ENCODE measurements at places on chromosomes 3 and 15.

DNA sequence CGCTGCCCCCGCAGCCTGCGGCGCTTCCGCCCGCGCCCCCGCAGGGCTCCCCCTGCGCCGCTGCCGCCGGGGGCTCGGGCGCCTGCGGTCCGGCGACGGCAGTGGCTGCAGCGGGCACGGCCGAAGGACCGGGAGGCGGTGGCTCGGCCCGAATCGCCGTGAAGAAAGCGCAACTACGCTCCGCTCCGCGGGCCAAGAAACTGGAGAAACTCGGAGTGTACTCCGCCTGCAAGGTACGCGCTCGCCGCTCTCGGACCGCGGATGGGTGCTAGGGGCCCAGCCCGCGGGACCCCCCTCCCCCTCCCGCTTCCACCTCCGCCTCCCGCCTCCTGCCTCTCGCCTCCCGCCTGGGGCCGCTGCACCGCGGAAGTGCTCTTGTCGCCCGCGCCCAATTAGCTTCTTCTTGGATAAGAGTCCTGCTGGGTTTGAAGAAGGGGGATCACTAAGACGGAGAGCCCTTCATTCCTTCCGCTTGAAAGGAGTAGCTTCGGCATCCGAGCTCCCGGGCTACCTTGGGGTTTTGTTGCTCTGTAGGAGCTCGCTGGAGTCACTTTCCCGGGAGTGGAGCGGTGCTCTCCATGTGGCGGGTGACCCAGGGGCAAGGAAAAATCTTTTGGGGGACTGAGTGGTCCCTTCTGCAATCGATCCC is 426 bp downstream of the KAT2B start:
- peak; percentile 87 for DNase-seq

DNA sequence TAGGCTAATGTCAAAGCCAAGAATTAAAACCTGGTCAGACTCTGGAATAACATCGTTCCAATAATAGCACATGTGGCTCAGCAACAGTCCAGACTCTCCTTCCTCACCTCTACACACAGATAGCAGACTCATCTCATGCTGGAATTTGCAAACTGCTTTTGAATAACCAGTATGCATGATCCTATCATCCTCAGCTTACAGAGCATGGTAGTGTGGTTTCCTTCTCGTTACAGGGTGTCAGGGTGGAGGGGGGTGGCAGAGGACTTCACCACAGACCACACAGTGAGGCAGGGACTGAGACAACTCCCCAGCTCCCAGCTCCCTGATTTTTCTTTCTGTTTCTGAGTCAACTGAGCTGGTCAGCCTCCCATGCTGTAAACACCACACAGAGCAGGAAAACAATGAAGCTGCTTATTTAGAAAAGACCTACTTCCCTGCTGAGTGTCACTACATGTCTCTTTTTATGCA is 101.6 kb downstream of the RPL22L1 start:
- no peak for DNase-seq

- no peak for DNase-seq
Observed at GRCh38 chr15:82871358-82871757, 61.9 kb downstream of the WHAMM start.

- no peak for DNase-seq
Observed at GRCh38 chr3:171005648-171006047, 20.9 kb downstream of the SLC2A2 start.

- DNase-seq, result no peak
Observed at GRCh38 chr3:13852638-13853009, 27.2 kb downstream of the WNT7A start.

DNA sequence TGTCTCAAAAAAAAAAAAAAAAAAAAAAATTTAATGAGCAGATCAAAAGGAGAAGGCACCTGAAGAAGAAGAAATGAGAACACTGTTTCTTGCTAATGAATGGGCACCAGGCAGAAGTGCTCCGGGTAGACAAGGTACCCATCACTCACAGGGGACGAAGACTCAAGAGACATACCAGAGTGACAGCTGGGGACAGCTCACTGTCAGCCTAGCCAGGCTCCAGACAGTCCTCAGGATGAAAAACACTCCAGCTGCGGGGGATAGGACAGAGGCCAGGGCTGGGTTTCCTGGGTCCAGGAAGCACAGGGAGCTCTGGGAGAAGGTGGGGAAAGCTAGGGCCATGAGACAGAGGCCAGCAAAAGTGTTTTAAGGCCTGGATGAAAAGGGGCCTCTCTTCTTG is 48.5 kb upstream of the PARL start:
- no peak for DNase-seq

- no peak for DNase-seq
Observed at GRCh38 chr3:197456261-197457091, 99.3 kb downstream of the BDH1 start.

DNA sequence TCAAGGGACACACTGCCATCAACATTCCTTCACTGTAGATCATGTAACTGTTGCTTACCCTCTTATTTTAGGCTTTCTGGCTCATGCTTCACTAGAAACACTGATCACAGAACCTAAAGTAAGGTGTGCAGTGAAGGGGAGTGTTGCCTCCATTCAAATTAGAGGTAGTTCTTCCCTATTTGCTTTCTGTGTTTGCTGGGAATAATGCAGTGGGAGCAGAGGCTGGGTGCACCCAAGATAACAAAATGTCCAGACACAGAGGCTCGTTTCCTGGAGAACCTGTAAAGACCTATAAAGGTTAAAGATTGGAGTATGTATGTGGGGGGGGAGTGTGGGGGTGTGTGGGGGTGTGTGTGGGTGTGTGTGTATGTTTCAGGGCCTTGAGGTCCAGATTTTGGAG is 2.1 kb upstream of the CLDN18 start:
- DNase-seq, result no peak

GRCh38 chr3:126620738-126621137 is 34.2 kb downstream of the TXNRD3 start:
- DNase-seq, result no peak

DNA sequence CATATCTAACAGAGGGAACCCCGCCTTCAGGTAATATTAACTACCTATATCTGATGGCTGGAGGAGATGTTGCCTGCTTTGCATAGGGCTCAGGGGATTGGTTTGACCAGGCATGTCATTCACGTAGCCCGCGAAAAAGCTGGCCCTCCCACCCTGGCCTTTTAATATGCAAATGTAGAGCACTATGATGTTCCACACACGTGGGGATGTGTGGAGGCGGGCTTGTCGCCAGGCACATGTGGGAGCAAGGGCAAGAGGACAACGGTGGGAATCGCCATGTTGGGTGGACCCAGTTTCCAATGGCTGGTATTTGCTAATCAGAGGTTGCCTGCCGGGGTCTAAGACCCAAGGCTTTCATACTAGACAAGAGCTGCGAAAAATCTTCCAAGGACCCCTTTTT is 469.8 kb downstream of the ZPLD1 start:
- DNase-seq, result no peak

- peak; percentile 54 for DNase-seq
Observed at GRCh38 chr15:89822951-89823711, 8.5 kb upstream of the ANPEP start.

DNA sequence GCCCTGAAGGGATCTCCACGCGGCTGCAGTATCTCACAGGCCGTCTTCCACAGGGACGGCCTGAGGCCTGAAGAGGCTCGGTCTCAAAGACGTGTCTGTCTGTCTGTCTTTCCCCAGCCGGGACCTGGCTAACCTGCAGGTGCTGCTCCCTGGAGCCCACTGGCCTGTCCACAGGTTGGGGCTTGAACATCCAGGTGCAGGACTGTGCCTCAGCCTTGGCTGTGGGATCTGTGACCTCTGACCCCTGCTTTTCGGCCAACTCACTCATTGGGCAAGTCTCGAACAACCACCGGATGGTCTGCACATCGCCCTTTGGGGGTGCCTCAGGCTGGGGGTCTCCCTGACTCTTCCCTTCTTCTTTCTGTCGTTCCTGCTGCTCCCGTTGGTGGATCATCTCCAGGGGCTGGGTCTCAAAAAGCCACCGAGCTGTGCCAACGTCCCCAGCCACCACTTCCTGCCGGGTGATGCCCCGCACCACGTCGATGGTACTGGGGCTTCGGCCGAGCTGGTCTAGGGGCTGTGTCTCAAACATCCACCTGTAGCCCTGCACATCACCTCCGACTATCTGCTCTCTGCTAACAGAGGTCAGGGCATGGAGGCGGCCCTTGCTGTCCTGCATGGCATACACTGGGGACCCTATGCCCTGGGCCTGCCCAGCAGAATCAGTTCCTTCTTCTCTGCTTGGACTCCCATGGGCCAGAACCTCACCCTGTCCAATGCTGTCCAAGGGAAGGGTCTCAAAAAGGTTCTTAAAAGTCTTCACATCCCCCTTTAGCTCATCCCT is 4.8 kb downstream of the XIRP1 start:
- no peak for DNase-seq

DNA sequence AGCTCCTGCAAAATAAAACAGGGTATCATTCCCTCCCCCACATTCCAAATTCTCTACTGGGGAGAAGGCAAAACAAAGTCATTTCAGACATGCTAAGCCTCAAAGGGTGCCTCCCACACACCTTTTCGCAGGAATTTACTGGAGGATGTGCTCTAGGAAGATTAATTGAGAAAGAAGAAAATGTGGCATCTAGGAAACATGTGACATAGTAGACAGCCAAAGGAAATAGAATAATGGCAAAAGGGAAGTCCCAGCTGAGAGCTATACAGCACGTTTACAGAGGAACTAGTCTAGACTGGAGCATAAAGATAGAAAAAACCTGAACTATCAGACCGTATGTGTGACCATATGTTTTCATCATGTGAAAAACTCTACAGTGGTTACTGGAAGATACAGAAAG is 58.8 kb upstream of the MELTF start:
- DNase-seq, result no peak

- no peak for DNase-seq
Observed at GRCh38 chr15:75025548-75026260, 2.3 kb downstream of the PPCDC start.

DNA sequence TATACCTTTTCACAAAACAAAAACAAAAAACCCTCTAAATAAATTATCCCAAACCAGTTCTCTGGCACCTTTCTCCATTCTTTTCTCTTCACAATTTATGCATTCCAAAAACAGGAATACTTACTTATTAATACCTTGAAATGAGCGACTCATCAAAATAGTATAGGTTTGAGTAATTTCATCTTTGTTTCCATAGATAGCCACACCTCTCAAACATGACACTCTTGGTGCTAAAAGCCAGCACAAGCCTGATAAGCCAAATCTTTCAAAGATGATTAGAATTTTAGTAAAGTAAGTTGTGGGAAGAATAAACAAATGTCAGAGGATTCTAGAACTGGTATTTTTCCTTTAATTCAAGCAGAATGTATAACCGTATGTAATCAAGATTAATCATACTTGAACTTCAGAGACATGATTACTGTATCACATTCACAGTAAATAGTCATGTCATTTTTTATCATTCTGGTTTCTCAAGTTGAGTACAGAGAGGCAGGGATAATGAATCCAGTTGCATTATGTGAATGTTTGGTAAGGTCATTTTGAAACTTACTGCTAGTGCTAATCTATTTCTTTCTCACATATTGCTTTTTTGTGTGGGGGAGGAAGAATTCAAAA is 12.1 kb upstream of the WDR5B start:
- no peak for DNase-seq

- no peak for DNase-seq
Observed at GRCh38 chr15:80856809-80857377, 77.7 kb downstream of the CEMIP start.

DNA sequence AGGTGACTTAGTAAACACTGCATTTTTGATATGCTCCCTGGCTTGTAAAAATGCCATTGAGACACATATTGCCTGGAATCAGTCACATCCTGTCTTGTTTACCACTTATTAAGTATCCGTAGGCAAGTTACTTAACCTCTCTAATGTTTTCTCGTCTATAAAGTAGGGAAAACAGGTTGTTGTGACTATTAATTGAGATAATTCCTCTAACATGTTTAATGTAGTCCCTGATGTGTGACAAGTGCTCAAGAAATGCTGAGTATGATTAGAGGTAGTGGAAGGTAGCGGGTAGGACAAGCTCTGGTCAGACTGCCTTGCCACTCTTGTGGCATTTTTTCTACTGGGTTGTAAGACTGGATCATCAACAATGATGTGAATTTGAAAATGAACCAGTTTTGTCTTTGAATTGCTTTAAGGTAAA is 54.1 kb downstream of the NFKBIZ start:
- no peak for DNase-seq

- DNase-seq, result no peak
Observed at GRCh38 chr15:101175401-101175800, 76.4 kb downstream of the CHSY1 start.

GRCh38 chr3:114770874-114771273 is 376.2 kb downstream of the ZBTB20 start:
- DNase-seq, result no peak

DNA sequence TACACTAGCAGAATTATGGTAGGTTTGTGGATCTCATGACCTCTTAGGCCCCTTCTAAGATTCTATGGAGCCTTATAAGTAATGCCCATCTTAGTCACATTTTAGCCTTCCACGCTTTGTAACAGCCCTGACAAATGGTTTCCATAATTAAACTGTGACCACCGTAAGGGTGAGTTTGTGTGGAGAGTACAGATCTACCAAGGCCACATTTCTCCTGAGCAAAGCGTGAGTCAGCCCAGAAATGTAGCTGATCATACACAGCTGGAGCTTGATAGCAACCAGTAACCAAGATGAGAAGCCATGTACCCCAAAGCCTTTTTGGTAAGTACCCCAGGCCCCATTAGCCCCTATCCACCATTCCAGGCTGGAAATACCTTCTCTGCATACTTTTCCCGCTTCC is 31.7 kb downstream of the CHAC1 start:
- no peak for DNase-seq

DNA sequence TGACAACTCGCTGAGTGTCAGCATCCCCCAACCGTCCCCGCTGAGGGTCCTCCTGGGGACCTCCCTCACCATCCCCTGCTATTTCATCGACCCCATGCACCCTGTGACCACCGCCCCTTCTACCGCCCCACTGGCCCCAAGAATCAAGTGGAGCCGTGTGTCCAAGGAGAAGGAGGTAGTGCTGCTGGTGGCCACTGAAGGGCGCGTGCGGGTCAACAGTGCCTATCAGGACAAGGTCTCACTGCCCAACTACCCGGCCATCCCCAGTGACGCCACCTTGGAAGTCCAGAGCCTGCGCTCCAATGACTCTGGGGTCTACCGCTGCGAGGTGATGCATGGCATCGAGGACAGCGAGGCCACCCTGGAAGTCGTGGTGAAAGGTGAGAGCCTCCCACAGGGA is 35.4 kb downstream of the ACAN start:
- no peak for DNase-seq

- no peak for DNase-seq
Observed at GRCh38 chr3:39177708-39178332, 14.6 kb downstream of the XIRP1 start.

- DNase-seq, result peak; percentile 58
Observed at GRCh38 chr3:105802118-105802706, 66.6 kb downstream of the CBLB start.

GRCh38 chr3:150765949-150766720 is 3.2 kb upstream of the SIAH2 start:
- DNase-seq, result no peak

All from D341Med (cell line).